ENCODE measurements at places on chromosomes 5 and 9. TPM values are rescaled to one million over a fixed set of nuclear protein-coding genes. Genes with fewer than 3 reads are reported as not detected.

KCNV2 gene
- polyA plus RNA-seq: 0.36 TPM

ASS1 gene
- polyA plus RNA-seq: 64.7 TPM

PDCD1LG2 gene
- polyA plus RNA-seq: 0.32 TPM

GRCh38 chr9:93079371-93079770 lies 16.6 kb upstream of the CARD19 start:
- no peak for DNase-seq

GRCh38 chr9:137828527-137829259 lies 48.9 kb upstream of the CACNA1B start:
- no peak for DNase-seq

DNA sequence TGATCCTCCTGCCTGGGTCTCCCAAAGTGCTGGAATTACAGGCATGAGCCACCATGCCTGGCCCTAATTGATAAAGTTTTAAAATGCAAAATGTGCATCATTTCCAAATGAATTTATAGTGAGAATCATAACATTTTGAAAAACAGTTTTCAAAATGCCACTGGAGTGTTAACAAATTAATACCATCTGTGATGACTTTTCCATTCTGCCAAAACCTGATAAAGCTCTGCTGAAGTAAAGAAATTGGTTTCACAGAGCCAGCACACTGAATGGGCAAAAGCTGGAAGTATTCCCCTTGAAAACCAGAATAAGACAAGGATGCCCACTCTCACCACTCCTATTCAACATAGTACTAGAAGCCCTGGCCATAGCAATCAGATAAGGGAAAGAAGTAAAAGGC lies 89.6 kb downstream of the MUSK start:
- no peak for DNase-seq

- DNase-seq: no peak
Measured at GRCh38 chr5:124330595-124331220, 415.7 kb downstream of the ZNF608 start.

DNA sequence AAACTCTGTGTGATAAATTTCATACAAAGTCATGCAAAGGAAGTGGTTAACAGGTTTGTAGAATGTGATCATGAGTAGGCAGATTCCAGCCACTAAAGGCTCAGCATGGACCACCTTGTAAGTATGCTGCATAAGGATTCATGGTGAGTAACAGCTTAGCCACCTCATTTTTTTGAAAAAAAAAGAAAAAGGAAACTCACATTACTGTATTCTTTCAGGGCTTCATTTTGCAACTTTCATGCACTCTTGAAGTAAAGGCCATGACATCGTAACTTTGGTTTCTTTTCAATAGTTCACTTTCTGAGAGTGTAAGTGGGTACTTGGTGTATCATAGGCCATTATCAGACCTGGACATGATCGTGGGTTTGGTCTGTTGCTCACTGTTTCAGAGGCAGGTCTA lies 175.1 kb downstream of the PCSK1 start:
- no peak for DNase-seq
